ENCODE measurements at places on chromosomes 2 and 18. TPM values are rescaled to one million over a fixed set of nuclear protein-coding genes. Genes with fewer than 3 reads are reported as not detected.

Gene LYPD6
- 3.9 TPM for total RNA-seq

Gene AGXT
- not detected for total RNA-seq

Gene EFEMP1
- 14.7 TPM for total RNA-seq

Gene FAM117B
- total RNA-seq = 7.5 TPM

Gene SH3BP4
- 35.0 TPM for total RNA-seq

Gene SLC11A1
- 0.12 TPM for total RNA-seq

Gene GCG
- total RNA-seq = not detected

Gene TUBA3E
- not detected for total RNA-seq

Gene RAB3GAP1
- 47.6 TPM for total RNA-seq

Gene IL36G
- total RNA-seq = not detected

Gene HOXD13
- not detected for total RNA-seq

Gene LOXHD1
- total RNA-seq = not detected

Gene OTOS
- total RNA-seq = not detected

Gene SCN3A
- total RNA-seq = 1.3 TPM

Gene CCDC93
- total RNA-seq = 57.3 TPM

Gene LRATD1
- total RNA-seq = 14.2 TPM

Gene PROM2
- 24.7 TPM for total RNA-seq

Gene TEX261
- 55.4 TPM for total RNA-seq

Gene CLASP1
- total RNA-seq = 59.7 TPM

Gene SERPINB10
- total RNA-seq = not detected

Gene HNRNPLL
- total RNA-seq = 51.3 TPM

Gene DUSP19
- total RNA-seq = 2.7 TPM

Gene LAMA3
- 233 TPM for total RNA-seq

Gene UGGT1
- total RNA-seq = 71.3 TPM

Gene HEATR5B
- total RNA-seq = 13.1 TPM

Gene LIMS3
- not detected for total RNA-seq

Gene SERPINB13
- total RNA-seq = not detected

Gene KCNF1
- not detected for total RNA-seq

Gene ZAP70
- not detected for total RNA-seq

Gene PFN4
- 0.64 TPM for total RNA-seq

Gene SOWAHC
- total RNA-seq = 19.1 TPM

Gene ASAP2
- total RNA-seq = 75.1 TPM

Gene NPAS2
- 157 TPM for total RNA-seq

Gene UCN
- total RNA-seq = 4.6 TPM

Gene CRYGC
- not detected for total RNA-seq

Gene LHCGR
- total RNA-seq = not detected

Gene AQP4
- total RNA-seq = 1.3 TPM

Gene ABCG5
- total RNA-seq = 0.66 TPM

Gene ACVR1C
- 0.99 TPM for total RNA-seq

Gene RAB10
- 149 TPM for total RNA-seq

Gene BUB1
- total RNA-seq = 66.1 TPM

Gene FSHR
- total RNA-seq = not detected

Gene WDSUB1
- 7.3 TPM for total RNA-seq
